ENCODE measurements at places on chromosomes 3 and 15. TPM values are rescaled to one million over a fixed set of nuclear protein-coding genes. Genes with fewer than 3 reads are reported as not detected.

DNA sequence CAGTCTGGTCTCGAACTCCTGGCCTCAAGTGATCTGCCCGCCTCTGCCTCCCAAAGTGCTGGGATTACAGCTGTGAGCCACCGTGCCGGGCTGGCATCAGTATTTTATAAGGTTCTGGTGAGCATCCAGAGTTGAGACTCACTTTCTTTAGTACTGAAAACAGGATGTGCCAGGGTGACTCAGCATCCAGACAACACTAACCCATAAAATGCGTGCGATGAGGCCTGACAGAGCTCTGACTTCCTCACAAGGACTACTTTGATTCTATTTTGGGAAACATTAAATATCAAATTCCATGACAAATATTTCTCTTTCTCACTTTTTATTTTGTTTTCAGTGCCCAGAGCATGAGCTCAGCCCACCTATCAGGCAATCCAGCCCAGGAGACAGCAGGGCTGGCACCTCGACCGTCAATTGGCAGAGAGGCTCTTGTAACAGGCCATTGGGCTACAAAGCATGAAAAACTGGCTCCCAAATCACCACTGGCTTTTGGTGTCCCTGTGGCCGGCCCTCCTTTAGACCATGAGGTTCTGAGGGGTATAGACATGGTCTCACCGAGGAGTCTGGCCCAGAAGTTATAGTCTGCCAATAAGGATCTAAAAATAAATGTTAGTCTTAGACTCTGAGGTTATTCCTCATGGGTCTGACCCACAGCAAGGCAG is 75.0 kb downstream of the FEM1B start:
- DNase-seq = peak; percentile 16

DNA sequence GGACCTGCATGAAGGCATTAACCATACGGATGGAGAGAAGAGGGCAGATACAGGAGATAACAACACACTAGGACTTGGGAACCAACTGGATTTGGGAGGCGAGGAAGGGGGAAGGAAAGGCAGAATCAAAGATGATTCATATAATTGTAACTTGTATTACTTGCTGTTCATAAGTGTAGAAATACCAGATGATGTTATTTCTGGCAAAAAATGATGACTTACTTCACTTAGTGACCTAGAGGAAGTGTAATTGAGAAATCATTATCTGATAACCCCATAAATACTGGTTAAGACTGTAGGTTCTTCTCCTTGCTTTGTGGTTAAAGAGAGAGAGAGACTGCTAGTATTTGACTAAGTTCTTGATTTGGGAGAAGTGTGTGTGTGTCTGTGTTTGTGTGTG is 50.5 kb upstream of the GK5 start:
- no peak for DNase-seq

The GOLGA8T gene
- 0.79 TPM for total RNA-seq

- no peak for DNase-seq
Observed at GRCh38 chr15:89531796-89532537, 35.6 kb upstream of the RHCG start.

The C3orf20 gene
- not detected for total RNA-seq

The FOXB1 gene
- not detected for total RNA-seq

The DNAH1 gene
- 5.4 TPM for total RNA-seq

- no peak for DNase-seq
Observed at GRCh38 chr3:52458770-52459545, 3.6 kb downstream of the NISCH start.

The LARP6 gene
- total RNA-seq = 6.8 TPM

DNA sequence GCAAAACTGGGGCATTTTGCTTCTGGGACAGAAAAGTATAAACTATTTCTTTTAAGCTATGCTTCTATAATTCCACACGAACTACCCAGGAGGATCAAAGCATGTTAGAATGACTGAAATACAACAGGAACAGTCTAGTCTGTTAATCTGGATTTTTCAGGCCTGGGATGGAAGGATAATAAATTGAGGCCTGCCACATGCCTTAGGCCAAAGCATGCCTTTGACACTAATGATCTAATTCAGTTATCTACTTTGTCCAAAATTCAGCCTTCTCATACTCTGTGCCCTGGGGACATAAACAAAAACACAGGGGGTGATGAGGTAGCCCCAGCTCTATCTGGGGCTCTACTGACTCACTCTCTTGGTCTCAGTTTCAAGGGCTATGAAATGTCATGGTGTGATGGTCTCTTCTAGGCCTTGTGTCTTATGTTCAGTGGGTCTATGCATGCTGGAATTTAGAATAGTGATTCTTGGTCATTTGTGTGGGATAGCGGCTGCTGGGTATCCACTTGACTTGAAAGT is 32.5 kb downstream of the GAP43 start:
- no peak for DNase-seq

The GABRG3 gene
- 0.89 TPM for total RNA-seq

The ZIC1 gene
- 5.9 TPM for total RNA-seq
